ENCODE measurements at places on chromosomes 16 and 17.
A peak's percentile ranks its signal among the peaks of the same experiment; 100 is the strongest.

GRCh38 chr16:50820225-50820624, 78.3 kb downstream of the CYLD start:
- DNase-seq = no peak

DNA sequence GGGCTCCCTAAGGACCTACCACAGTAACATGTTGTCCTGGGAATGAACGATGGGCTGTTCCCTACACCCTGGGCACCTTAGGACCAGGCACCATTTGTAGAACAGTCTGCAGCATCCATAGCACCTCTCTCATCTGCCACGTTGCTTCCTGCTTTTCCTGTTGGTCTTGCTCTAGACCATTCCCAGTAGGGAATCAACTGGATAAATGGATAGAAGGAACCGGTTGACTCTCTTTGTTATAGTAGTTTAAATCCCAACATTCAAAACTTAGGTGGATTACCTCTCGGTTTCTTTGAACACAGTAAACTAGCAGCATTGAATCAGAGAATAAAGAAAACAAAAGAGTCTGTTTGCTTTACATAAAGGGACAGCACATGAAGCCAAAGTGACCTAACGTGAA, 159.1 kb downstream of the HS3ST3B1 start:
- DNase-seq = no peak

GRCh38 chr17:65785109-65785508, 223.7 kb upstream of the AXIN2 start:
- DNase-seq = no peak

DNA sequence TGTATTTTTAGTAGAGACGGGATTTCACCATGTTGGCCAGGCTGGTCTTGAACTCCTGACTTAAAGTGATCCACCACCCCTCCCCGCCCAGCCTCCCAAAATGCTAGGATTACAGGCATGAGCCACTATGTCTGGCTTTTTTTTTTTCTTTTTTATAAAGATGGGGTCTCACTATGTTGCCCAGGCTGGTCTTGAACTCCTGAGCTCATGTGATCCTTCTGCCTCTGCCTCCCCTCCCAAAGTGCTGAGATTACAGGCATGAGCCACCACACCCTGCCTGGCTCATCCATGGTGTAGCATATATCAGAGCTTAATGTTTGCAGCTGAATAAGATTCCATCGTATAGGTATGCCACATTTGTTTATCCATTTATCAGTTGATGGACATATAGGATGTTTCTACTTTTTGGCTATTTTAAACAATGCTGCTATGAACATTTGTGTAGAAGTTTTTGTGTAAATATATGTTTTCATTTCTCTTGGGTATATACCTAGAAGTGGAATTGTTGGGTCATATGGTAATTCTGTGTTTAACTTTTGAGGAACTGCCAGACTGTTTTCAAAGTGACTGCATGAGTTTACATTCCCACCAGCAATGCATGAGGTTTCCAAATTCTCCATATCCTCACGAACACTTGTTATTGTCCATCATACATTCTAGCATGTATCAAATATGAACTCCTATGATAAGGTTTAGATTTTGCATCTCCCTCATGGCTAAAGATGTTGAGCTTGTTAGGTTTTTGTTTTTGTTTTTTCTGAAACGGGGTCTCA, 55.7 kb upstream of the HAS3 start:
- no peak for DNase-seq

DNA sequence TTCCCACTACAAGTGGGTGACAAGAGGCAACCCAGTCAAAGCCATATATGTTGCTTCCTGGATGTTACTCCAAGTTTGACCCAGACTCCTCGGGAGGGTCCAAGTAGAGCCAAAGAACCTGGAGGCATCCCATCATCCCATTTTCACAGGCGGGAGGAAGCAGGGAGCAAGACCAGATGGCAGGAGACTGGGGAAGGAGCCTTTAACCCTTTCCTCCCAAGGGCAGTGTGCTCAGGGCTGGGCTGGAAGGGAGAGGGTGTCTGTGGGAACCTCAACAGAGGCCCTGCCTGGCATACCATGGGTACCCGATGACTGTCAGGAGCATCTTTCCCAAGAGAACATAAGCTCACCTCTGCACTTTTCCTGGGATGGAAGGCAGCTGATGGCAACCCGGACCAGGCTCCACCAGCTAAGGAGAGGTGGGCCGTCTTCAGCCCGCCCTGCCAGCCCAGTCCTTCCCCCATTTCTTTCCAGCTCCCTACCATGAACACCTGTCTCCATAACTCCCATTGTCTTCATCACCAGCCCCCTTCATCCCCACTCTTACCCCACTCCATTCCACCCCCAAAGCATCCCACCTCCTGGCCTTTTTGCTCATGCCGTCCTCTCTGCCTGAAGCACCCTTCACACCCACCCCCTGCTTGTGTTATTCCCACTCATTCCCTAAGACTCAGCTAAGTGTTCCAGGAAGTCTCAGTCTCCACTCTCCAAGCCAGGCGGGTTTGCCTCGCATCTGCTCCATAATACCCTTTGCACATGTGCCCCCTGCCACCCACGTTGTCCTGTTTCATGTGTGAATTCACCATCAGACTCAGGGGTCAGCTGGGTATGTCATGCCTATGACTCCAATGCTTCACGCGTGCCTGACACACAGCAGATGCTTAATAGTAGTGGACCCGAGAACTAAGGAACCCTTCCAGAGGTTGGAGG, 5.9 kb upstream of the SLC16A5 start:
- DNase-seq = no peak

- DNase-seq = no peak
Observed at GRCh38 chr16:80743772-80744171, 60.6 kb downstream of the CDYL2 start.

GRCh38 chr16:55756963-55757362, 75.9 kb downstream of the CES1 start:
- no peak for DNase-seq

DNA sequence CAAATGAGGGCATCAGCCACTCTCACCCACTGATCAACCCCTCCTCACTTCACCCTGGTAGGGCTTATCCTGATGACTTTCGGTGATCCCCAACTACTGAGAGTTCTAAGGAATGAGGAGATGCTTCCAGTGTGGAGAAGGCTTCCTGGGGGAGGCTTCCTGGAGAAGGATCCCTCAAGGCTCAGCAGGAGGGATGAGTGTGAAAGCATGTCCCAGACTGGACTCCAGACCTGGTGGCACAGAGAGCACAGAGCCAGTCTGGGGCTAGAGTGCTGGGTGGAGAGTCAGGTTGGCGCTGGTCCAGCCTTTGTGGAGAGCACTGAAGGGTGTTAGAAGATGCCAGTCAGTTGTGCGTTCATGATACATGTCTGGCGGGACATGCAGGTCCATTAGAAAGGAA, 53.7 kb downstream of the PLD6 start:
- DNase-seq = no peak

GRCh38 chr16:17194190-17194780, 276.5 kb downstream of the XYLT1 start:
- DNase-seq = peak; percentile 69

GRCh38 chr17:4329838-4330237, 36.6 kb downstream of the UBE2G1 start:
- DNase-seq = no peak

GRCh38 chr17:47946929-47947397, 5.6 kb downstream of the PNPO start:
- peak; percentile 85 for DNase-seq

GRCh38 chr16:12017558-12017957, 41.0 kb downstream of the SNX29 start:
- DNase-seq = no peak

GRCh38 chr17:44071772-44072171, 1.2 kb downstream of the G6PC3 start:
- DNase-seq = no peak

- DNase-seq = no peak
Observed at GRCh38 chr16:59411961-59412841, 678.1 kb upstream of the GOT2 start.

- DNase-seq = no peak
Observed at GRCh38 chr17:57253362-57254065, 2.8 kb upstream of the MSI2 start.

DNA sequence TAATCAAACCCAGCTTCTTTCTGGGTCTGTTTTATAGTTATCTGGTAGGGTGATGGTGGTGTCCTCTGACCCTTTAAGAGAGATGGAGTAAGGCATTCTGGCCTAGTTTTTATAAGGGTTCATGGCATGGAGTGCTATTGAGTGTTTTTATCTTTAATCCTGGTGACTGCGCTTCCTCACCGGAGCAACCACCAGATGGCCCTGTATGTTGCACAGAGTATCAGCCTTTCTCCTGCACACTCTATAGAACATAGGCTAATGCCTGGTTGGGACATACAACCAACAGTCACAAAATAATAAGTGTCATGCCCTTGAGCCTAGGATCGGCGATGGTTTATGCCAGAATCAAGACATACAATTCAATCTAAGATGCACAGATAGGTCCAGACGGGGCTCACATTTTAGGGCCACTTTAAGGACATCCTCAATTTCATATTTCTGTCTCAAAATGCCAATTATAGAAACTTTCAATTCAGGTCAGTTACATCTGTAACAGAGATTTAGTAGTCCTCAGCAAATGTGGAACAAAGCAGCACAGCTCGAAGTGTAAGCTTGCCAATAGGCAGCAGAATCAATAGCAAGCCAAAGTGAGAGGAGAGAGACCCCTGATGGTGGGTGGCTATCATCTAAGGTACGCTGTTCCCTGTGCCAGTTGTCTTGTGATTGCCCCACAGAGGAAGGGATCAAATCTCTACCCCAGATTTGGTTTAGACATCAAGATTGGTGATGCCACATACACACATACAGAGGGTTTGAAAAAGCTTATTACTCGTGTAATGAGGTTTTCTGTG, 37.2 kb upstream of the HOXB9 start:
- no peak for DNase-seq

DNA sequence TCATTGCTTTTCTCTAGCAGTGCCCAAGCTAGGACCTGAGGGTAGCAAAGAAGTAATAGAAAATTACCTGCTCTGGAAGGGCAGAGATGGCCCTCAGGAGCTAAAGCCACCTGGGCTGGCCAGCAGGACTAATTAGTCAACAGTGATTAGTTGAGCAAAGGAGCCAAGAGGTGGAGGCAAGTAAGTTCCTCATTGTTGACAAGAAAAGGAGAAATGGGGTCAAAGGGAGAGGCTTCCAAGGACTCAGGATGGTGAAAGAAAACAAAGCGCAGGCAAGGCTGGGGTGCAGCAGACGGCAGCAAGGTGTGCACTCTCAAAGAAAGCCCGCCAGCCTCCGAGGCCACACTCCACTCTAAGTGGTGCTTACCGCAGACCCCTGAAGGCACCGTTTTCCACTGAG, 44.6 kb downstream of the CMTM4 start:
- DNase-seq = no peak

DNA sequence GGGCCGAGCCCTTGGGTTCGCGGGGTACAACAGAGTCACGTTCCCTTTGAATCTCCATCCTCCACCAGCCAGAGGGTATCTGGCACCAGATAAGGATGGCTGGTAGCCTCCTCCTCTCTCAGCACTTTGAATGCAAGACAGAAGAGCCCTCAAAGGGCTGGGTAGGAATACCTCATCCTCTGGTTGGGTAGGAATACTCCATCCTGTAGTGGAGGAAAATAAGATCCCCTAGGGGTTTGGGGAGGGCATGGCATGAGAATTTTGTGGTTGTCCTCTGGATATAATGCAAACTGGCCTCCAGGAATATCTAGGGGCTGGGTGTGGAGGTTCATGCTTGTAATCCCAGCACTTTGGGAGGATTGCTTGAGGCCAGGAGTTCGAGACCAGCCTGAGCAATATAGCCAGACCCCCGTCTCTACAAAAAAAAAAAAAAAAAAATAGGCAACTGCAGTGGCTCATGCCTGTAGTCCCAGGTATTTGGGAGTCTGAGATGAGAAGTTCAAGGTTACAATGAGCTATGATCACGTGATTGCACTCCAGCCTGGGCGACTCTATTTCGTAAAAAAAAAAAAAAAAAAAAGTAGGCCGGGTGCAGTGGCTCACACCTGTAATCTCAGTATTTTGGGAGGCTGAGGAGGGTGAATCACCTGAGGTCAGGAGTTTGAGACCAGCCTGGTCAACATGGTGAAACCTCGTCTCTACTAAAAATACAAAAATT, 2.7 kb downstream of the IGFBP4 start:
- DNase-seq = no peak

DNA sequence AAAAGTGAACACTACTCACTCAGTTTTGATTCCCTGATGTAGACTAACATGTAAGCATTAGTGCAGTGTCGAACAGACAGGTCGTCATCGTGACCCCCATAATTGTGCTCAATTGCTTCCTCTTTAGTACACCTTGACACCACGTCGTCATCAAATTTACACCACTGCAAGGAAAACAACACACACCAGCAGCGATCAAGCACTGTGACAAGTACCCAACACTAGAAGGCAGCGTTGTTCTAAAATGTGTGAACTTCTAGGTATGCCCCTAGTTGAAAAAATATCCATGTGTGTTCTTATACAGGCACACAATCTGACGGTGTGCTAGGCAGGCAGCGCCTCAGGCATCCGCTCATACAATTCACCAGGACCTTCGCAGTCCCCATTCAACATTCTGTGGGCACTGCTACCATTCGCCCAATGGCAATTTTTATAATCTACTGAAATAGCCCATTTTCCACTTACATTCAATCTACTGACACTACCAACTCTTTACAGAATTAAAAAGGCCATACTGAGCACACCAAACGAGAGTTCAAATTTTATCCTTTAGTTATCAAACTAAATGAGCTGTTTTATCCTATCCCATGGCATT, 23.1 kb downstream of the LITAFD start:
- DNase-seq = peak; percentile 38

DNA sequence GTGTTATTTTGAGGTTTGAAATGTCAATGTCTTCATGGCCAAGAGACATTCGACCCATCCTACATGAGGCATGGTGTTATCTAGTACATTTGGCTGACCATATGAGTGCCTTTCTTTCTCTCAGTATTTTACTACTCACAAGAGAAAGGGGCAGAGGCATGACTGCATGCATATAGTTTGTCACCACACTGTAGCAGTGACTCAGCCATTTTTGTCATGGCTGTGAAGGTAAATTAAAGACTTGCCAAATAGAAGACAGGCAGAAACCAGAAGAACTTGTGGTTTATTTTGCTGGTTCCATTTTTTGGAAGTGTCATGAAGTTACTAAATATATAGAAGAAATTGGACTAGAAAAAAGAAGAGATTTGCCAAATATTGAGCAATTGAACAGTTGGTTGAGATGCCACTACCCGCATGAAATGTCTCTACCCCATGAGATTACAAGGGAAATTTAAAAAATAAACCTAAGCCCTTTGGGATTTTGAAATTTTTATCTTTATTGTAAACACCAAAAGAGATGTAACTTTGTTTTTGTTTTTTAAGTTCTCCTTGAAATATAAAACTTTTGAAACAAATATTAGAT, 170.3 kb downstream of the CHD9 start:
- no peak for DNase-seq

GRCh38 chr16:52548261-52549010, 1.5 kb upstream of the TOX3 start:
- no peak for DNase-seq

GRCh38 chr17:66317629-66318028, 15.2 kb downstream of the PRKCA start:
- no peak for DNase-seq

DNA sequence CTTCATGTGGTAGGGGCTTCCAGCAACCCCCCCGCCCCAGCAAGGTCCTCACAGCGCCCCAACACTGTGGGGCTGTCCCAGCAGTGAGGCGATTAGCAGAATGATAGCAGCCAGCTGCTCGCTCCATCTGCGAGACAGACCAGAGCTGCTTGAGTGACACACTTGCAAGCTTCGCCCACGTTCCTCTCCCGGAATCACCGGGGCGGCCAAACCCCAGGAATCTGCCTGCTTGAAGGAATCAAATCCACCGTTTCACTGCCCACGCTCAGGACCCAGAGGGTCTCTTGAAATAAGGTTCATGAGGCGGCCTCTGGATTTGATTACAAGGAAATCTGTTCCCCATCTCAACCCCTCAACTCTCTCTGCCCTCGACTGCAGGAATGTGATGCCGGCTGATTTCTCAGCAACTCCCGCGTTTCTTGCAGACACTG, 356.0 kb downstream of the C16orf95 start:
- no peak for DNase-seq

All from activated naive CD4-positive, alpha-beta T cell treated with anti-CD3 and anti-CD28 coated beads, Interleukin-2, amount 10 ng/mL, durations not matched to agents 7 days and 5 days (primary cell).